Stromal cell of bone marrow (primary cell): ENCODE measurements at places on chromosomes 12 and 14.
A peak's percentile ranks its signal among the peaks of the same experiment; 100 is the strongest.

DNA sequence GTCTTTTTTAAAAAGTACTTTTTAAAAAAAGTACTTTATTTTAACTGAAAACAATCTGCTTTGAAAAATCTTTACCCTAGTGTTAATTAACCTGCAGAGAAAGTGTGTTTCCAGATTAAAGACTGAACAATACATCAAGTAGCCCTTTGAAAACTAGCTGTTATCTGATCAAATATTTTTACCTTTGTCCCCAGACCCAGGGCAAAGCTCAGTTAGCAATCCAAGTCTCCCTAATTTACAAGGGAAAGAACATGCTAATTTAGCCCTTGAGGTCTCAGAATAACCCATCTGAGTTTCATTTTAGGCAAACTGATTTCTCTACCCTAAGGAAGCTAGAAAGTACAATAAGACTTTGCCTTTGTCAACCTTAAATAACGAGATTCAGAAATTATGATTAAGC is 91.2 kb downstream of the PPM1H start:
- DNase-seq: no peak

DNA sequence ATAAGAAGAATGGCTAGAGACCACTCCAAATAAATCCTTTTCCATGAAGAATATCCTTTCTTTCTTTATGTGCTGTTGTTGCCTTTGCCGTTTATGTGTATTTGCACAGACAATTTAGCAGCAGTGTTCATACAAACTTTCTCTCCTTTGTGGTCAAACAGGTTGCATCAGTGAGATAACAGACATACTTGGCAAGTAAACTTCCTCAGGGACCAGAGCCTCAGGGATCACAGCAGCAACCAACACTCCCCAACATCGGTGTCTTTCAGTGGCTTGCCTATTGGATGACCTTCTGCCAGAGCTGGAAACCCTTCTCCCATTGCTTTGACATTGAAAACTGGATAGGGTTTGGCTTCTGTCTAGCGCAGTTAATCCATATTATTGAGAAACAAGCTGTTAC is 252.2 kb downstream of the BTG1 start:
- DNase-seq: no peak

GRCh38 chr12:8553088-8553627 is 12.5 kb upstream of the CLEC4E start:
- DNase-seq: no peak

DNA sequence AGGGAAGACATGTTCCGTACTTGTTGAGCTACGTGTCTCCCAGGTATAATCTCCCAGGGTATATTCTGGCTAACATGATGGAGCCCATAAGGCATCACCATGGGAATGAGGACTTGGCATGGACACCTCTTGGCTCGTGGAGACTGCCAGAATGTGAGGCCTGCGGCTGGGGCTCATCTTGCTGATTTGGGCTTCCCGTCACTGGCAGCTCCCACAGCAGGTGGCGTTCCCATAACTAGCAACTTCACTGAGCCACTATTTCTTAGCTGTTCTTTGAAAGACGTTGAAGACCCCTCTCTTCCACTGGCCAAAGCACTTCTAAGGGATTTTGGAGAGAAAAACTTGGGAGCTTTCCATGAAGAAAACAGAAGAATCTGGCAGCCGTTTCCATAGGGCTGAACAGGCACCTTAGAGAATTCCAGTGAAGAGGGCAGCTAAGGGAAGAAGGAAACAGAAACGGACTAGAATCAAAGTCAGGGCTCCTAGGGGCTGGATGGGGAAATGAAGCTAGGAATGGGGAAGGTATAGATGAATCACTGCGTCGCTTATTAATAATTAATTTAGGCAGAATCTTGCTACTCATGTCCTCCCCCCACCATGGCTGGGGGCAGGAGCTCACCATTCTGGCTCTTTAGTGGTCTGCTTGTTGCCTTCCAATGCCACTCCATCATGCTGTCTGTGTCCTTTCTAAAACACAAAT is 39.7 kb upstream of the FOS start:
- no peak for DNase-seq

- DNase-seq: no peak
Observed at GRCh38 chr14:35400648-35401421, 3.7 kb downstream of the NFKBIA start.

- DNase-seq: no peak
Observed at GRCh38 chr14:68144051-68144681, 324.6 kb downstream of the RAD51B start.

DNA sequence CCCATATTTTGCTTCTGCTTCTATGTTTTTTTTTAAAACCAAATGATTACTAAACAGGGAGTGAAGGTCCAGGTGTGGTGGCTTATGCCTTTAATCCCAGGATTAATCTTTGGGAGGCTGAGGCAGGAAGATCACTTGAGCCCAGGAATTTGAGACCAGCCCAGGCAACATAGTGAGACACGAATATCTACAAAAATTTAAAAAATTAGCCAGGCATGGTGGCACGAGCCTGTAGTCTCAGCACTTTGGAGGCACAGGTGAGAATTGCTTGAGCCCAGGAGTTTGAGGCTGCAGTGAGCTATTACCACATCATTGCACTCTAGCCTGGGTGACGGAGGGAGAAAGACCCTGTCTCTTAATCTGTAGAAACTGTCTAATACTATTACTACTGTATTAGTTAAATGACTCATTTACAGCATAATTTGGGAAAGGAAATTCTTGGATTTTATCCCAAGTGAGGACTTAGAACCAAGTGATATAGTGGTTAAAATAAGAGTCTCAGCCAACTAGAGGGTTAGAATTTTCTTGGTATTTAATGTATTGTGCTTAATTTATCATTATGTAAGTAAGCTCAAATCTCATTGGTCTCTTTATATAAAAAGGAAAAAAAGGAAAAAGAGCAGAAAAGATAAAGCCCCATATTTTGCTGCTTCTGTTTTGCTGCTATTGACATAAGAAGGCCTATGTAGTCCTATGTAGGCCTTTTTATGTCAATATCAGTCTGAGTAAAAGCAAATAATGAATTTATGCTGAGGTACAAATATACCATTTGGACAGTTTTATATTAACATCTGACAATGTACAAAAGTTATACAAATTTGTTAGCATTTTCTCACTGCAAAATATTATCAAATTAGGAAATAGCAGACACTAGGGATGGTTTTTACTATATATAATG is 163.4 kb downstream of the RAD51B start:
- no peak for DNase-seq

DNA sequence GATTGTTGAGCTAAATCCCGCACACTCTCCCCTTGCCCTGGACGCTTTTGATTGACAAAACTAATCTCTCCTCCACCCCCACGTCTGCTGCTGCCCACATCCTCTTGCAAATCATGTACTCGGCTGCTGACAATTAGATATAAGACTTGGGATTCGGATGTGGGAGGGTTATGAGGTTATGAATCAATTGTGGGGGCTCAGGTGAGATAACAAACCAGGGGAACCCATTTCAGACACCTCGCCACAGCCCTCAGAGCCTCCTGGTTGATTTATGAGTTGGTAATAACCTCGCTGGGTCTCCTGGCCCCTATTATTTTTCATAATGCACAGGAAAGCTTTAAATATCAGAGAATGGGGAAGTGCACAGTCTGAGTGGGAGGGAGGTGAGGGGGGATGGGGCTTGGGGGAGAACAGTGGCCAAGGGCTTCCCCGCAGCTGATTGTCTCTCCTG is 449.9 kb downstream of the DPF3 start:
- no peak for DNase-seq

DNA sequence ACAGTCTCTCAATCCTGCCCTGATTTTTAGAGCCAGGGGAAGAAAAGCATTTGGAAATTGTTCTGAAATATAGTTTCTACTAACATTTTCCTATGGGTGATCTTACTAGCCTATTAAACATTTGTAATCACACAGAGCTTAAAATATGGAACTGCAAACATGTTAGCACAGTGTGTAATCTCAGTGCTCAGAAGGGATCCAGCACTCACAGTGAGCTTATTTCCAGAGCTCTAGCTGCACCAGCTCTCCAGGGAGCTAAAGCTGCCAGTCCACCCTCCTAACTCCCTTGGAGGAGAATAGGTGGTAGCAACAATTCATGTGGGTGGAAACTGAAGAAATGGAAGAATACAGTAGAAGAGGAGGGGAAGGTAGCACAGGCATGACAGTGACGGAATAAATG is 64.9 kb upstream of the SYT1 start:
- DNase-seq: no peak

- DNase-seq: peak; percentile 5
Observed at GRCh38 chr14:26332966-26333365, 264.9 kb downstream of the NOVA1 start.

DNA sequence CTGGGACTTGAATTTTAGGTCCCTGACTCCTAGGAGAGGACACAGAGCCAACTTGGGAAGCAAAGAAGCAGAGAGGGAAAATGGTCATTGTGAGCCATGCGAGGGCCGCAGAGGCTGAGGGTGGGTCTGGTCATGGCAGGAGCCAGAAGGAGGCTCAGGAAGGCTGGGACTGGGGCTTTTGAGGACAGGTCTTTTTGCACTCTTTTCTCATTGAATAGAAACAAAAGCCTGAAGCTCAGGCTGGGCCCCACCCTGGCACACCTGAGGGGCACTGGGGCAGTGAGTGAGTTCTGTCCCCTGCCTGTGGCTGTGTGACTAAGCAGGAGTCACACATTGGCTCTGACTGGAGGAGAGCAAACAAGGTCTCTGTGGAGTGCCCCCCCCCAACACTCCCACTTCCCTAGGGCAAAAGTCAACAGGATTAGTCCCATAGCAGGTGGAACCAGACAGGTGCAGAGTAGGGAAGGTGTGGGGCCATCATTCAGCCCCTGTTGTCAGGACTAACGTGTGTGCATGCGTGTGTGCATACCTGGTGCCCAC is 2.8 kb downstream of the KRT7 start:
- no peak for DNase-seq

DNA sequence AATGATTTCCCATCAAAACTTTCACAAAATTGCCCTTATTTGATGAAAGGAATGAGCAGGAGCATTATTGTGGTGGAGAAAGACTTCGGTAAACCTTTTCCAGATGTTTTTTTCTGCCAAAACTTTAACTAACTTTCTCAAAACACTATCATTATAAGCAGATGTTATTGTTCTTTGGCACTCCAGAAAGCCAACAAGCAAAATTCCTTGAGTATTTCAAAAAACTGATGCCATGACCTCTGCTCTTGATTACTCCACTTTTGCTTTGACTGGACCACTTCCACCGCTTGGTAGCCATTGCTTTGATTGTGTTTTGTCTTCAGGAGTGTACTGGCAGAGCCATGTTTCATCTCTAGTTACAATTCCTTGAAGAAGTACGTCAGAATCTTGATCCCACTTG is 29.7 kb upstream of the RAB21 start:
- no peak for DNase-seq

DNA sequence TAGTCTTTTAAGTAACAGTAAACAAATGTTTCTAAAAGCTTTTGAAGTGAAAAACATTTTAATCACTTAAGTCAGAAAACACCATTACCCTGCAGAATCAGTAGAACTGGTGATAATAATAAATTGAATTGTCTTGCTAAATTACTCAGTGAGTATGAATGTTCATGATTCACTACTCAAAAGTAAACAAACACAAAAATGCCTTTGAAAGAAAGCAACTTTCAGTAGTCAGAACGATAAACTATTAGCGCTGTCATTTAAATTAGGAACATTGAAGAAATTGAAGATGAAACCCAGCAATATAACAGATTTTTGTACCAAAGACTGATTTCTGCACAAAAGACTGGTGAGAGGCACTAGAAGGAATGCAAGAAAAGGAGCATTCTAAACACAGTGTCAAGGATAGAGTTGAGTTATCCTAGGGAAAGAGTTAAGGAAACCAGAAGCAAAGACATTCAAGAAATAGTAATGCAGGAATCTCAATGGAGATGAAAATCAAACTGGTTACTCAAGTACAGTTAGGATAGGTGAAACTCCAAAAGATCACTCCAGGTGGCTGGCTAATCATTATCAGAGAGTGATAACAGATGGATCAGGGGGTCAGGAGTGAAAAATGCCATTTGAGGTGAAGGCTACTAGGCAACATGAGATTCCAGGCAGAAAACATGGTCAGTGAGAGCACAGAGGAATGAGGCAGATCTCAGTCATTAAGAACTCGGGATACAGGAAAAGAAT is 77.4 kb upstream of the ALG10 start:
- DNase-seq: no peak

DNA sequence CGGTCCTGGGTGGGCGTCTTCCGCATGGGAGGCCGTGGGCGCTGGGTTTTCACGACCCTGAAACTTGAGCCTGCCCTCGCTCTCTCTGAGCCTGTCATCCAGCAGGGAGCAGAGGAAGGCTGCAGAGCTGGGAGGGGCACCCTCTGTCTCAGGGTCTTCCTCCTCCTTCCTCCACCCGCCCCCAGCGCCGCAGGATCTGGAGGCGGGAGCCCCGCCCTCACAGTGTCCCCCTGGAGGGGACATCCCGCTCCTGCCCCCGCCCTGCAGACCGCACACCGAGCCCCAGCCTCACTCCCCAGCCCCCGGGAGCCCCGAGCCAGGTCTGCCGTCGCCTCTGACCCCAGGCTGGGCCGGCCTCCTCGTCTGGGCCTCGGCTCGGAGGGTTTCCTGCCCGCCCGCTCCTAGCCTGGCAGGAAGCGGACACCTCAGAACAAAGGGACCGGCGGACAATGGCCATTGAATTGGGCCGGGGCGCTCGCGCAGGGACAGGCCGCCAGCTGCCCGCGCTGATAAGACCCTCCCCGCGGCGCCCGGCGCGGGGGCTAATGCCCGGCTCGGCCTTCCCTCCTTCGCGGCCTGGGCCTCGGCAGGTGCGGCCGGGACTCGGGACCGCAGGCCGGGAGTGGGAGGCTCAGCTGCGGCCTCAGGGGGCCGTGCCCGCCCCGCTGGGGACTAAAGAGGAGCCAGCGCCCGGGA is 15.3 kb upstream of the NUDT14 start:
- no peak for DNase-seq

DNA sequence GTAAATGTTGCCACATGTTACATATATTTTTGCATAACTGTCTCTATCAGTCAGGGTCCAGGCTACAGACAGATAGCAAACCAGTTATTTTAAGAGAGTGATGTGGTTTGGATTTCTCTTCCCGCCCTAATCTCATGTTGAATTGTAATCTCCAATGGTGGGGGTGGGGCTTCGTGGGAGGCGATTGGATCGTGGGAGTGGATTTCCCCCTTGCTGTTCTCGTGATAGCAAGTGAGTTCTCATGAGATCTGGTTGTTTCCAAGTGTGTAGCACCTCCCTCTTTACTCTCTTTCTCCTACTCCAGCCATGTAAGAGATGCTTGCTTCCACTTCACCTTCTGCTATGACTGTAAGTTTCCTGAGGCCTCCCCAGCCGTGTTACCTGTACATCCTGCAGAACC is 704.2 kb upstream of the TBX3 start:
- no peak for DNase-seq

- DNase-seq: no peak
Observed at GRCh38 chr12:92213166-92213565, 67.5 kb upstream of the BTG1 start.
